ENCODE measurements at places on chromosomes 3 and 15.

DNA sequence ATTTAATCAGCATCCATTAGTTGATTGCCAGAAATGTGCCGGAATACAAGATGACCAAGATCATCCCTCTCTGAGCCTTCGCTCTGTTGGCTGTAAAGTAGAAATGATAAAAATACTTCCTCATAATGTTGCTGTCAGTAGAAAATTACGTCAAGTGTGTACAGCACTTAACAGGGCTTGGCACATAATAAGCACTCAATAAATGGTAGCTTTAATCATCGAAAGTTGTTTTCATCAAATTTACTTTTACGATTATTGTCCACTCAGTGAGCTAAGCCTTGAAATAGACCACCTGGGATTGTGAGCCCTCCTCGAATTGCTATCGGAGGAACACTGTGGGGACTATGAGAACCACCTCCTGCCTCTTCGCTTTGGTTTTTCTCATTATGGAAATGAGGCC lies 301.3 kb upstream of the TPRG1 start:
- DNase-seq = no peak

GRCh38 chr3:4512895-4513616 lies 19.9 kb downstream of the ITPR1 start:
- DNase-seq = no peak

- DNase-seq = no peak
Observed at GRCh38 chr15:91694131-91694830, 159.2 kb upstream of the SLCO3A1 start.

DNA sequence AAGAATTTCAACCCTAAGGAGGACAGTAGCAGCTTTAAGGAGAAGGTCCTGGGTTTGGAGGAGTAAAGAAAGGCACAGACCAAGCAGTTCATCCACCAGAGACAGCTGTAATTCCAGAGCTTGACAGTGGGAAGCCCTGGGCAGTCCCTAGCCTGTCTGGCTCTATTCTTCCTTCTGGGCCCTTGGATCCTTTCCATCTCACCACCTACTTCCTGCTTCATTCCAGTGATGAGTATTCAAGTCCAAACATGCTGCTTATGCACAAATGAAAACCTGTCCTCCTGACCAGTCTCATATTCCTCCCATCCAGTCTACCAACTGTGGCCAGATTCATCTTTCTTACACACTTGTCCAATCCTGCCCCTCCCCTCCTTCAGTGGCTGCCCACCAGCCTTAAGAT lies 171.4 kb downstream of the CNTN3 start:
- DNase-seq = no peak

DNA sequence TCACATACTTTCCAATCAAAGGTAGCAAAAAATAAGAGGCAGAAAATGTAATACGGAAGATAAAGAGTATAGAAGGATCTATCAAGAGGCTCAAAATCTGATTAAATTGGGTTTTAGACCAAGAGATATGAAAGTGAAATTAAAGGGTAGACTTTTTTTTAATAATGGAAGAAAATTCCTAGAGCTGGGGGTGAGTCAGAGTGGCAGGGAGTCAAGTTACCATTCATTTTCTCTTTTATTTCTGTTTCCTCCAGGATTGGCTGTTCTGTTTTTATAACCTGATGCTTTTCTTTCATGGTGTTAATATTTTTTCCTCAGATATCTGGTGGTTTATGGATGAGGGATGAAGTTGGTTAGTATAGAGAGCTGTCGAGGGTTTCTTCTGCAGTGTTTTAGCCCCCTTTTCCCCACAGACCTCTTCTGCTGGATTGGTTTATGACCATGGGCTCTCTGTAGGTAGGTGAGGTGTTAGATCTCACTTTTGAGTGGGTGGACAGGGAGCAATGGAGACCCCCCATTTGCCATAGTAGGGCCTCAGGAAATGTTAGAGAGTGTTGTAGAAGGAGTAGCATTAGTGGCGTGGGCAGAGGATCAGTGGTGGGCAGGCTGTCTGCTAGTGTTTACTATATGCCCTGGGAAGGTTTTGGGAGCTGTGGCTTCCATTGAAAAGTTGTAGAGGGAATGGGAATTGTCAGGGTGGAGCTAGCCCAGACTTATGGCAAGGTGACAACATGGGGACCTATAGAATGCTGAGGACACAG lies 201.6 kb upstream of the GOLGA6L4 start:
- DNase-seq = no peak

GRCh38 chr15:98187549-98187948 lies 227.0 kb downstream of the ARRDC4 start:
- no peak for DNase-seq

- DNase-seq = peak; percentile 6
Observed at GRCh38 chr15:23422946-23423708, 23.9 kb downstream of the GOLGA6L2 start.

DNA sequence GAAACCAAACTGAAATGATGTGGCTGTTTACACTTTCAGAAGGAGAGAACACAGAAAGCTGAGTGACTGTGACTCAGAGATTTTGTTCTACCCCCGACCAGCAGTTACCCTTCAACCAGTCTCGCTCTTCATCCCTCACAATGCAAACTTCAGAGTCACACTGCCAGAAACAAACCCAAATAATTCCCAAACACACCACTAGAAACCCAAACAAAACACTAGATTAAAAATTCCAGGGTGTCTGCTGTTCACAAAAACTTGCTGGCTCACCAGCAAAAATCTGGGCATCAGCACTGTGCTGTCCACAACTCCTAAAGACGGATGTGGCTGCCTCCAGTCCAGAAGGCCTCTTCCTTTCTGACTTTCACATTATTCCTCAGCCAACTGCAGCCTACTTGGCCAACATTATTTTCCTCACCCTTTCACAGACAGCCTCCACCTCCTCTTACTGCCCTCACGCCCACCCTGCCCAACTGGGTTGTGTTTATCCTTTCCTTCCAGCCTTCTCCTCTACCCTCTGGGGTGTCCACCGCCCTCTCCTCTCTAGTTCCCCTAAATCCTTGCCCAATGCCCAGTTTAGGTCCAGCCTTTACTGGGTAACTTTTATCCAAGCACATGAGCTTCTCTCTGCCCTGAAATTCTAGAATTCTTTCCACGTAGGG lies 71.4 kb downstream of the MECOM start:
- DNase-seq = no peak

DNA sequence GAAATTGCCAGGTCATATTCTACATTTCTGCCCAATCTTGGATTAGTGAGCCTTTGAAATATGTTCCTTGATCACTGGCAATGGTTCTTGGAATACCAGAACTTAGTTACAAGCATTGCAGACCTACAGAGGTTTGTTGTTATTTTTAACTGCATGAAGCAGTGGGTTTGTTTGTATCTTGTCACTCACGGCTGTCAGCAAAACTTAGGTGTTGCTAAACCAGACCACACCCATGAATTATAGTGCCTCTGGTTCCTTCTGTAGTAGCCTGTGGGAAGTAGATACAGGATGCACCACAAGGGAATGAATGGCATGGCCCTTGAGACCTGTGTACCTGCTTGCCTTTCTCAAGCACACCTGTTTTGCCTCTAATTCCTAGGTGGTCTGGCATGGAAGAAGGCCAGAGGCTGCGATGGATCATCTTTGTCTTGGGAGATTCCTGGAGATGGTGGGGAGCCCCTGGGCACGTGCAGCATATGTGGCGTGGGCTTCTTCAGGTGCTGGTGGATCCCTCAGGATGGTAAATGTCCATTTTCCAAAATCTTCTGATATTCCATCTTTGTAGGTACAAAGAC lies 138.8 kb downstream of the SNRPN start:
- no peak for DNase-seq
